Activated CD4-positive, alpha-beta T cell treated with anti-CD3 and anti-CD28 coated beads, Interleukin-2, Interleukin-6, amounts not matched to agents 100 ng/mL and 50 ng/mL, durations not matched to agents 16 hours and 8 hours (primary cell): ENCODE measurements at places on chromosomes 3 and 15.

DNA sequence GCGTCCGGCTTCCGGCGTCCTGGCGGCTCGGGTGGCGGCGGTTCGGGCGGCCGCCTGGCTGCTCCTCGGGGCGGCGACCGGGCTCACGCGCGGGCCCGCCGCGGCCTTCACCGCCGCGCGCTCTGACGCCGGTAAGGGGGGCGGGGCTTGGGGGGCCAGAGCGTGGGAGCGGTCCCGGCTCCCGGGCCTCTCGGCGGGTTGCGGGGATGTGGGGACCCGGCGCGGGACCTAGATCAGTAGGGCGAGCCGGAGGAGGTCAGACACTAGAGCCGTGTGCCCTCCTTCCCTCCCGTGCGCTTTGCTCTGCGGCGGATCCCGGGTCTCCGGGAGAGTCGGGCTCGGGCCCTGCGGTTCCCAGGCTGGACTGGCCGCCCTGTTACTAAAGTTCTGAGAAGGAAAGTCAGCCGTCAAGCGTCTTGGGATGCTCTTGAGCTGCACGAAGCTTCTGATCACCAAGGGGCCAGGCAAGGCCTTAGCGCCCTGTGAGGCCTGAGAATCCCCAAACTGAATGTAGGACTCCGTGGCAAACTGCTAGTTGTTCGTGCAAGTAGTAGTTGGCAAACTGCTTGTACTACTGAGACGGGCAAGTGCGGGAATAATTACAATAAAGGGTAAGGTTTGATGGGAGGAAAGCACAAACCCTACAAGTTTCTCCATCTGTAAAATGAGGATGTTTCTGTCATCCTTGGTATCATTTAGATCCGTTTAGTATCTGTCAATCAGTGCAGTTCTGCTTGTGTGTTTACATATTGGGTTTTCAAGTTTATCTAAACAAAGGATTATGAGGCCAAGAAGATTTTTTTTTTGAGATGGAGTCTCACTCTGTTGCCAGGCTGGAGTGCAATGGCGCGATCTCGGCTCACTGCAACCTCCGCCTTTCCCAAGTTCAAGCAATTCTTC lies 587 bp downstream of the PIGX start:
- no peak for DNase-seq

GRCh38 chr3:16499351-16499750 lies 14.1 kb downstream of the RFTN1 start:
- no peak for DNase-seq

DNA sequence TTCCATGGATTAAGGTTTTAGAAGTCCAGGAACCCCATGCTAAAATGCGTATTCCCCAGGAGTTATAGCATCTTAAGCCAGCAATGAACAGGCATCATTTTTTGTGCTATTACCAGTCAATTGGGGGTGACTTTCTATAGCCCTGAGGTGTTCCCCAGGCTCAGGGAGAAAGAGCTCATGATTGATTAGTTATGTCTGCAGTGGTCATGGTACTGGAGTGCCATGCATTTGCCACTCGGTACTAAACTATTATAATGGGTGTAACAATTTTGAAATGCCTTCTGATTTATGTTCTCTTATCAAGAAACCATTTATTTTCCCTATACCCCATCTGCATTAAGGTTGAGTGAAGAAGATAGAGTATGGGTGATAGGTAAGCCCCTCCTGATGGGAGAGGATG lies 11.9 kb downstream of the LRRC31 start:
- no peak for DNase-seq

GRCh38 chr3:112115161-112115739 lies 17.8 kb downstream of the GCSAM start:
- no peak for DNase-seq

GRCh38 chr3:122533931-122534334 lies 19.2 kb upstream of the KPNA1 start:
- peak; percentile 95 for DNase-seq

GRCh38 chr3:30042274-30042859 lies 564.0 kb upstream of the TGFBR2 start:
- peak; percentile 62 for DNase-seq

GRCh38 chr3:46442576-46443530 lies 21.9 kb downstream of the LTF start:
- no peak for DNase-seq
